ENCODE measurements at places on chromosomes 12 and 14. TPM values are rescaled to one million over a fixed set of nuclear protein-coding genes. Genes with fewer than 3 reads are reported as not detected.
A peak's percentile ranks its signal among the peaks of the same experiment; 100 is the strongest.

The LRTM2 gene
- total RNA-seq: not detected

The HVCN1 gene
- total RNA-seq: 13.8 TPM

The RNASE3 gene
- not detected for total RNA-seq

The PIWIL1 gene
- not detected for total RNA-seq

DNA sequence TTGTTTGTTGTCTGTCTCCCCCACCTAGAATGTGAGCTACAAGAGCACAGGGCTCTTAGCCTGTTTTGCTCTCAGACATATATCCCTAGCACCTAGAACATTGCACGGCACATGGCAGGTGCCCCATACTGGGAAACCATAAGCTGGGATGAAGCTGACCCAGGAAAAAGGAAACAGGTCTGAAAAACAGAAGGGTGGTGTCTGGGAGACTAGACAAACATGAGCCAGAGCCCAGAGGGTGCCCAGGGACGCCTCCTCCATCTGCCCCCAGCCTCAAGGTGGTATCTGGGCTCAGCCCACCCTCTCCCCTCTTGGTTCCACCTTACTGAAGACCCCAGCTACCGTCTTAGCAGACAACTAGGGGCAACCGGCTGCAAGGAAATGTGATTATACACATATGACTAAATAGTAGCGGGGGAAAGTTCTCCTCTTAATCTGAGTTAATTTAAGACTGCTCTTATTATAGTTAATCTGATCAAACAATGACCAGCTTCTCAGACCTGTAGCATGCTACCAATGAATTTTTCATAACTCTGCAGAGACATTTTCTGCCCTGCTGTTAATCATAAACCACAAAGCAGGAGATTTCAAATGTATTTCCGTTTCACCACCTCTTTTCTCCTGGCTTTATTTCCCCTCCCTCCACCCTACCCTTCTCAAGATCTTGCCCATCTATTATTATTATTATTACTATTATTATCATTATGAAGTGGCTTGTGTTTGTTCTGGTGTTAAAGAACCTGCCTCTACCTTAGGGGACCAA, 31.9 kb downstream of the KSR2 start:
- no peaks in the 10 kb centered on the region for H3K27me3 ChIP-seq
- no peaks in the 10 kb centered on the region for H3K36me3 ChIP-seq
- H3K4me3 ChIP-seq: no peak overlapping the region
- H3K27ac ChIP-seq: no peak overlapping the region

The KLRK1 gene
- total RNA-seq: not detected

The RASSF8 gene
- total RNA-seq: 0.13 TPM

GRCh38 chr12:109092497-109093021, 713 bp downstream of the ALKBH2 start:
- DNase-seq: no peak
- H3K36me3 ChIP-seq: peaks cover 17% of the 10 kb centered on the region
- H3K4me3 ChIP-seq: peak overlapping the region; percentile 89
- peak overlapping the region; percentile 84 for H3K27ac ChIP-seq

GRCh38 chr14:54570047-54570446, 3.1 kb downstream of the SAMD4A start:
- DNase-seq: no peak
- H3K4me3 ChIP-seq: no peak overlapping the region
- H3K4me1 ChIP-seq: peaks cover 12% of the 10 kb centered on the region
- H3K27me3 ChIP-seq: peaks cover 44% of the 10 kb centered on the region
- peaks cover 7% of the 10 kb centered on the region for H3K36me3 ChIP-seq

- H3K4me1 ChIP-seq: no peaks in the 10 kb centered on the region
- no peaks in the 10 kb centered on the region for H3K36me3 ChIP-seq
- DNase-seq: no peak
- no peak overlapping the region for H3K27ac ChIP-seq
Measured at GRCh38 chr12:94553130-94553519, 93.5 kb upstream of the CEP83 start.

GRCh38 chr14:46887144-46887543, 235.6 kb upstream of the RPL10L start:
- H3K4me1 ChIP-seq: no peaks in the 10 kb centered on the region
- DNase-seq: no peak
- H3K27ac ChIP-seq: no peak overlapping the region
- no peaks in the 10 kb centered on the region for H3K36me3 ChIP-seq

The CD63 gene
- 198 TPM for total RNA-seq

The AKAP3 gene
- 0.65 TPM for total RNA-seq

DNA sequence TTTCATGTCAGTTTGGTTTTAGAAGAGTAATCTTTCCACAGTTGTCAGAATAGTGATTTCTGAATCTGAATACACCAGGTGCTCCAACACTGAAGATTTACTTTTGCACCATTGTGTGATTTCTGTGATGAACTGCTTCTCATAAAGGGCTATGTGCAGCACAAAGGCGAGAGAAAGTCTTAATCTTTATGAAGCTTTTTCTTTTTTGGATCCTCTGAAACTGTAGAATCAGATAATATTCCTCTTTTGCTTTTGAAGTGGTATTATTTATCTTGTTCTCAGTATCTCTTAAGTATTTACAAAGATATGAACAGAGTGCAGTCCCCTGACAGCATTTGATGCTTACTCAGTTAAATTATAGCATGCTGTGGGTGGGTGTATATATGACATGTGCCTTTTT, 207.8 kb downstream of the NAV3 start:
- DNase-seq: no peak
- no peak overlapping the region for H3K27ac ChIP-seq
- no peaks in the 10 kb centered on the region for H3K4me1 ChIP-seq

DNA sequence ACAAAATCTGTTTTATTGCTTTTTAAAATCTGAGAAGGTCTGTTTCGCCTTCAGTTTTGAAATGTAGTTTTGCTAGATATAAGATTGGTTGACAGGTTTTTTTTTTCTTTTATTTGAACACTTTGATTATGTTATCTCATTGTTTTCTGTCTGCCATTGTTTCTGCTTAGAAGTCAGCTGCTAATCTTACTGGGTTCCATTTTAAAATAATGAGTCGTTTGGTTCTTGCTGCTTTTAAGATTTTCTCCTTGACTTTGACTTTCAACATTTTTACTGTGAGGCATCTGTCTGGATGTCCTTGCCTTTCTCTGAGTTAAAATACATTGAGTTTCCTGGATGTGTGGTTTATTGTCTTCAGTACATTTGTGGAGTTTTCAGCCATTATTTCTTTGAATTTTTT, 56.7 kb downstream of the ADIPOR2 start:
- peaks cover 31% of the 10 kb centered on the region for H3K36me3 ChIP-seq

DNA sequence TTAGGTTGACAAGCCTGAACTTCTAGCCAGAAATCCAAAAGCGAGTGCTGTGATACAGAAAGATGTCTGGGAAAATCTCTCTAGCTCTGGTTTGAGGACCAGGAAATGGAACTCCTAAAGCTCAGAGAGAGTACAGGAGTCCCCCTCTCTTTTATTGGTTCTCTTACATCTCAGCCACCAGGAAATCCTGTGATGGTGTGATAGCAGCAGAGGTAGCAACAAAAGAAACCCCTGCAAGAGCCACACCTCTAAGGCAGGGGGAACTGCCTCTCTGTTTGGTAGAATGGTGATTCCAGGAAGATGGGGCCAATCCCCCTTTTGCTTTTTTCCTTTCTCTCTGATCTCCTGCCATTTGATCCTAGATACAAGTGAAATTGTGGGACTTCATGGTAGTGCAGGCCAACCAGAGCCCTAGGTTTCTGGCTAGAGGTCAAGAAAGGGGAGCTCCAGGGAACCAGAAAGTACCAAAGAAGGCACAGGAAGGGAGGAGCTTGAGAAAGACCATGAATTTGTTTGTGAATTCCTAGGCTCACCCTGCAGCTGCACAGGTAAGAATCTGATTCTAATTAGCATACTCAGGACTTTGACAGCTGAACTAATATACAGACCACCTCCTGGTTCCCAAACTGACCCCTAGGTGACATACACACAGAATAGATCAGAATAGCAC, 88.5 kb downstream of the PAPLN start:
- H3K27me3 ChIP-seq: no peaks in the 10 kb centered on the region
- peak overlapping the region; percentile 56 for H3K27ac ChIP-seq
- peaks cover 32% of the 10 kb centered on the region for H3K4me1 ChIP-seq
- H3K4me3 ChIP-seq: peak overlapping the region; percentile 19
- DNase-seq: no peak
- H3K36me3 ChIP-seq: peaks cover 1% of the 10 kb centered on the region

The CCDC177 gene
- 0.08 TPM for total RNA-seq

The OR4K5 gene
- total RNA-seq: not detected

DNA sequence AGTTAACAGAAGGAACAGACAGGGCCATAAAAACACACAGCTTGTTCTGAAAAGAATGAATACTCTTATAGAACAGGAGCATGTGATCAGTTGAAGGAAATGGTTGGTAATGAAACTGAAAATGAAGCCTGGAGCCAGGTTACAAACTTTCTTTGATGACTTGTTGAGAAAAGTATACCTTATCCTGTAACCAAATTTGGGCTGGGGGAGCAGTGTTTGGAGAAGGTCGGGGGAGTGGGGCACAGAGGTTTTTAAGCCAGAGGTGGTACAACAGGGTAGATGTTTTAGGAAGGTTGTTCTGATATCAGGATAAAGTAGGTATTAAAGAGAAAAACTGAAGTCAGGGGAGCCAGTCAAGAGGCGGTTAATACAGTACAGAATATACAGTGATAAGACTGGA, 8.2 kb downstream of the GOLT1B start:
- H3K27ac ChIP-seq: peak overlapping the region; percentile 89
- peak; percentile 33 for DNase-seq
- H3K27me3 ChIP-seq: no peaks in the 10 kb centered on the region
- peaks cover 46% of the 10 kb centered on the region for H3K36me3 ChIP-seq
- peaks cover 42% of the 10 kb centered on the region for H3K4me1 ChIP-seq
- peak overlapping the region; percentile 76 for H3K4me3 ChIP-seq

The PRB2 gene
- total RNA-seq: not detected

DNA sequence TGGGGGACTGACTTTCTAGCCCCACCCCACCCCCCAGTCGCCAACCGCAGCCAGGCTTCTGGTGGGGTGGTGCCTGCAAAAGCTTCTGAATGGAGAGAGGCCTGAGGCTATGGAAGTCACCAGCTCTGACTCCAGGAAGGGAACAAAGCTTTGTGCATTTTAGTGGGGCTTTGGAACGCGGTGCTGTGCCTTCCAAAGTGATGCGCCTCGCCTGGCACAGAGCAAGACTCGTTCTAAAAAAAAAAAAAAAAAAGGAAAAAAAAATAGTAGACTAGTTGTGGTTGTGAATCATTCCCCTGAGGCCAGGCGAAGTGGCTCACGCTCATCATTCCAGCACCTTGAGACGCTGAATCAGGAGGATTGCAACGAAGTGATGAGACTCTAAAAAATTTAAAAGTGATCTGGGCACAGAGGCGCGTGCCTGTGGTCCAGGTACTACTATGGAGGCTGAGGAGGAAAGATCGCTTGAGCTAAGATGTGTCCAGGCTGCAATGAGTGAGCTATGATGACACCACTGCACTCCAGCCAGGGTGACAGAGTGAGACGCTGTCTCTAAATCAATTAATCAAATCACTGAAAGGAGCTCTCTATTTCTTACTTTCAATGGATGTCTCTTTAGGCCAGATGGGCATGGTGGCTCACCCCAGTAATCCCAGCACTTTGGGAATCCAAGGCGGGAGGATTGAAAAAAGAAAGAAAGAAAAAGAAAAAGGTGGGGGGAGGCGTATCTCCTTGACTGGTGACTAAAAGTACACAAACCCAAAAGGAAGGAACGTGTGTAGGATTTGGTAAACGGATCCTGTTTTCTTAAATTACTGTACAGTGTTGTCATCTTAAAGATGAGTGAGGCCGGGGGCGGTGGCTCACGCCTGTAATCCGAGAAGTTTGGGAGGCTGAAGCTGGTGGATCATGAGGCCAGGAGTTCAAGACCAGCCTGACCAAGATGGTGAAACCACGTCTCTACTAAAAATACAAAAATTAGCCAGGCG, 259.6 kb upstream of the ALG10B start:
- no peak for DNase-seq
- no peak overlapping the region for H3K27ac ChIP-seq
- H3K4me3 ChIP-seq: no peak overlapping the region
- no peaks in the 10 kb centered on the region for H3K4me1 ChIP-seq

- peaks cover 8% of the 10 kb centered on the region for H3K36me3 ChIP-seq
- H3K27me3 ChIP-seq: no peaks in the 10 kb centered on the region
- H3K4me3 ChIP-seq: peak overlapping the region; percentile 47
- peak; percentile 46 for DNase-seq
Measured at GRCh38 chr12:116959845-116960514, 49.2 kb downstream of the FBXW8 start.

GRCh38 chr14:59292028-59292427, 103.6 kb downstream of the DAAM1 start:
- peaks cover 28% of the 10 kb centered on the region for H3K4me1 ChIP-seq
- no peaks in the 10 kb centered on the region for H3K27me3 ChIP-seq

GRCh38 chr12:19304149-19304750, 135.0 kb upstream of the AEBP2 start:
- H3K4me1 ChIP-seq: no peaks in the 10 kb centered on the region
- no peak for DNase-seq
- H3K36me3 ChIP-seq: no peaks in the 10 kb centered on the region
- peaks cover 3% of the 10 kb centered on the region for H3K27me3 ChIP-seq

DNA sequence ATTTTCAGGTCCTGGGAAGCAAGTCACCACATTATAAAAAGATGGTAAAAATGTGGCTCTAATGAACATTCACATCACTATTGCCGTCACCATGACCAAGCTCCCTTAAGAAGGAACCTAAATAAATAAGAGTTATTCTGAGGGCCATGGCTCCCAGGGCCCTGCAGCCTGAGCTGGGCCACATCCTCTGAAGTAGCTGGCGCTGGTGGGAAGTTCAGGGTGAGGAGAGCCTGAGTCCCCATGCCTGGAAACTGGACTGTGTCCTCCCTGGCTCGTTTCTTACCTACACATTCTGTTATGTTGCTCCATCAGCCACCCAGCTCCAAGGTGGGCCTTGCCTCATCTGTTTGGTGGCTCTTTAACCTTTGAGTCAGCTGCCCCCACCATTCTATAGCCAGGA, 42.5 kb downstream of the TSPAN11 start:
- peaks cover 6% of the 10 kb centered on the region for H3K27me3 ChIP-seq
- H3K36me3 ChIP-seq: no peaks in the 10 kb centered on the region
- DNase-seq: no peak
- no peak overlapping the region for H3K4me3 ChIP-seq
- no peak overlapping the region for H3K27ac ChIP-seq
- H3K4me1 ChIP-seq: no peaks in the 10 kb centered on the region

DNA sequence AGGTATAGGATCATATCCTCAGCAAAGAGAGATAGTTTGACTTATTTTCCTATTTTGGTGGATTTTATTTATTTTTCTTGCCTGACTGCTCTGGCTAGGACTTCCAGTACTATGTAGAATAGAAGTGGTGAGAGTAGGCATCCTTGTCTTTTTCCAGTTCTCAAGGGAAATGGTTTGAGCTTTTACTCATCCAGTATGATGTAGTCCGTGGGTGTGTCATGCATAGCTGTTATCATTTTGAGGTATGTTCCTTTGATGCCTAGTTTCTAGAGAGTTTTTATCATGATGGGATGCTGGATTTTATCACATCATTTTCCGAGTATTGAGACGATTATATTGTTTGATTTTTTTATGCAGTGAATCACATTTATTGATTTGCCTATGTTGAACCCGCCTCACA, 97.2 kb downstream of the MGAT4C start:
- no peaks in the 10 kb centered on the region for H3K36me3 ChIP-seq
- H3K4me1 ChIP-seq: no peaks in the 10 kb centered on the region
- no peak overlapping the region for H3K27ac ChIP-seq
- no peak for DNase-seq
- no peak overlapping the region for H3K4me3 ChIP-seq

GRCh38 chr14:91953170-91953985, 5.9 kb upstream of the FBLN5 start:
- H3K27me3 ChIP-seq: peaks cover 8% of the 10 kb centered on the region
- H3K27ac ChIP-seq: no peak overlapping the region
- H3K36me3 ChIP-seq: no peaks in the 10 kb centered on the region

- peaks cover 15% of the 10 kb centered on the region for H3K36me3 ChIP-seq
- H3K4me1 ChIP-seq: peaks cover 60% of the 10 kb centered on the region
Measured at GRCh38 chr12:68377881-68378280, 45.7 kb upstream of the MDM1 start.
